ENCODE measurements at places on chromosomes 3 and 15.

DNA sequence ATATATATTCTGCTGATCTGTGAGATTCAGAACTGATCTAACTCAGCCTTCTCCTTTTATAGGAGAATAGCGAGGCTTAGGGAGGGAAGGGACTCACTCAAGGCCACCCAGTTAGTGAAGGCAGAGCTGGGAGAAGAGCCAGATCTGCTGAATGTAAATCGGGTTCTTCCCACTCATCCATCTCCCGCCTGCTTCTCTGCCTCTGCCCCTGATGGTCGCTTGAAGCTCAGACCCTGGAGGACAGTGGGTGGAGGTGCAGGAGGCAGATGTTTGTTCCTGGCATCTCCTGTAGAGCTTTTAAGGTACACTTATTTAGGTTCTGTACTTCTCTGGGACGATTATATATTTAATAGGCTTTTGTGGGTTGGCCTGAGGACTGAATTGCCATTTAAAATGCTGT is 4.3 kb downstream of the PDIA5 start:
- DNase-seq, result no peak

GRCh38 chr3:42638339-42638842 is 15.1 kb upstream of the ZBTB47 start:
- no peak for DNase-seq

- no peak for DNase-seq
Observed at GRCh38 chr3:42053476-42053875, 37.7 kb upstream of the TRAK1 start.

DNA sequence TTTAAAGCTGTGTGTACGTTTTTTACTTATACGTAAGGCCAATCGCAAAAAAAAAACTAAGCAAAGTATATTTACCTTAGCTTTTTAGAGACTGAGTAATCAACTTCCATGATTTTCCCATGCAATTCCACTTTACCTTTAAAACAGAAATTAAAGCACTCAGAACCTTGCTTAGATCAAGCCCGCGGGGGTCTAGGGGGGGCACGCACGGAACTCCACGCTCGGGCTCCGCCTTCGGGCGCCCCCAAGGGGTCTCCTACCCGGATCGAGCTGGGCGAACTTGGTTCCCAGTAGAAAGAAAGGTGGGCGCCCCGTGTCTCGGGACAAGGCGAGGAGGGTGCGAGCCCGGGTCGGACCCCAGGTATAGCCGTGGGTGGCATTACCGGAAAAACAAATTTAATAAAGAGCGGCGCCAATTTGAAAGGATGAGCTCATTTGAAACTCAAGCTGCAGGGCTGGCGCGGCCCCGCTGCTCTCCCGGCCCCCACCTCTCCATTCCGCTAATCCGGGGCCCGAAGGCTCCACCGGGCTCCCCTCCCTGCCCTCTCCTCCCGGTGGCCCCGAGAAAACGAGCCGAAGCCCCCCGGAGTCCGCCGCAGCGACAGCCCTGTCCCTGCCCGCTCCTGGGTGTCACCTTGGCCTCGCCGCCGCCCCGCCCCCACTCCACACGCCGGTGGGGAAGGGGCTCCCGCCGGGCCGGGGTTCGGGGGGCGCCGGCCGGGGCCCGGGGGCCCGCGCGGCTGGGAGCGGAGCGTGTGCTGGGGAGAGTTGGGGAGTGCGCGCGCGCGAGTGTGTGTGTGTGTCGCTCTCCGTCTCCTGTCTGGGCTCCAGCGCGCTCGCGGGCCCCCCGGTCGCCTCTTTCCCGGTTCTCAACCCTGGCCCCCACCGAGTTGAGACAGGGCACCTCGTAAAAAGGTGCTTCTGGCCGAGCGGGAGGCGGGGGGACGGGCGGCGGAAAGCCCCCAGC is 1.5 kb downstream of the IGF2BP2 start:
- DNase-seq, result no peak

- DNase-seq, result no peak
Observed at GRCh38 chr3:194270627-194271459, 80.3 kb downstream of the CPN2 start.

GRCh38 chr3:107431246-107432012 is 54.2 kb downstream of the CCDC54 start:
- peak; percentile 24 for DNase-seq

GRCh38 chr15:31302029-31302657 is 24.5 kb upstream of the KLF13 start:
- DNase-seq, result no peak

GRCh38 chr15:26720546-26720945 is 52.3 kb downstream of the GABRB3 start:
- no peak for DNase-seq

DNA sequence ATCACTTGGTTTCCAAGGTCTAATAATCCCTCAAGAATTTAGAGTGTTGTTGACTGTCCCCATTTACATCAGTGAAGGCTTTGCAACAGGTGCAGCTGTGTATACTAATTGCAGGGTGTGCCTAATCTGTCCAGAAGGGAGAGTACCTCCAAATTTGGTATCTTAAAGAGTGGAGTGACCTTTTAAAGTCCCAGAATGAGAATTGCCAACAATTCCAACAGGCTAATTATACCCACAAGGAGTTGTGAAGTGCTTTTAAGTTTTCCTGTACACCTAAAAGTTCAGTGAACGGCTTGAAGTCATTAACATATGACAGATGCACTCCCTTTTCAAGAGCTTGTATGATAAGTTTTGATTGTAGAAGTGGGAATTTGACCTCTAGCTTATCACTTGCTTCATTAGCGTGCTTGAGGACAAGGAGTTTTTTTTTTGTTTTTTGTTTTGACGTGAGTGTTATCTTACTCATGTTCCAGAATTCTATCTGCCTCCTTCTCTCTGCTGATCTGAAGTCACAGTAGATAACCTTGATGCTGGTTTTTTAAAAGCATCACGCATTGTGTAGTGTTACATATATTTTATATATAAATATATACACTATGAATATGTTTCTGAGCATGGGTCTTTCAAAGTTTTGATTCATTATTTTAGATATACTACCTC is 26.3 kb downstream of the CDIN1 start:
- no peak for DNase-seq

DNA sequence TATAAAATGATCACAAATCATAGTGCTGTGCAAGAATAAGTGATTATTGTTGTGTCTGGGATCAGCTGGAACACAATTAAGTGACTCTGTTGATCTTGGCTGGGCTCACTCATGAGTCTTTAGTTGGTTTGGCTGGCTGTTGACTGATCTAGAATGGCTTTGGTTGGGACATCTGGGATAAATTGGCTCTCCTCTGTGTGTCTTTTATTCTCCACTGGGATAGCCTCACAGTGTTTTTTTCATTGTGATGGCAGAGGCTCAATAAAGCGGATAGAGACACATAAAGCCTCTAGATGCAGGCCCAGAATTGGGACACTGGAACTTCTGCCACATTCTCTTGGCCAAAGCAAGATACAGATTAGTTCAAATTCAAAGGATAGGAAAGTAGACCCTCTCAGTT is 735.6 kb downstream of the PDCD6IP start:
- no peak for DNase-seq

DNA sequence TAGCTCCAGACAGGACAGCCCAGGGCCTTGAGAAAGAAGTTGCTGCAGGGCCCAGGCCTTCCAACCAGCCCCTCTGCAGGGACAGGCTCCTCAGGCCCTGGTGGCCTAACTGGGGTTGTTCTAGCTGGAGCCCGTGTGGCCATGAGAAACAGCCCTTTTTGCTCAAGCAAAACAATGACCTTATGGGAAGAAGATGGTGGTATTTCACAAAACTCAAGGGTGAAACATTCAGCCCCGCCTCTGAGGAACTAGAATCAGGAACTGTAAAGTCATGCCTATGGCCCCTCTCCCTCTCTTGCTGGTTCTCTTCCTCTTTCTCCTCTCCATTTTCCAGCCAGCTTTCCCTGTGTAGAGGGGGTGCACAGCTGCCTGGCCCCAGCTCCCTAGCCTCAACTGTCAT is 273.3 kb downstream of the RPLP1 start:
- DNase-seq, result no peak

GRCh38 chr15:97077975-97078374 is 747.5 kb downstream of the NR2F2 start:
- no peak for DNase-seq

DNA sequence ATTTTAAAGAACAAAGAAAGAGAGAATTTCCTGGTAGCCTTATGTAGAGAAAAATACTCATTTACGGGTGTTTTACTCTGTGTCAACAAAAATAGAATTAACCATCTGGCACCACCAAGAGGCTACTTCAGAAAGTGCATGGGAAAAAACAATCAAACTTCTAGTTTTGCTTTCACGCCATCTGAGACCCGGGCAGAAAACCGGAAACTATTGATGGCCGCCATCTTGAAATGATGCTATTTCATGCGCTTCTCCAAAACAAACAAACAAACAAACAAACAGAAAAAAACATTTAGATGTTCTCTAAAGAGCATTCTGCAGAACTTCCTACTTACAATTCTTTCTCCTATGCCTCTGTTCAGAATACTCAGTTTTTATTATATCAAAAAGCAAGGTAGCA is 49.4 kb upstream of the SYNPR start:
- DNase-seq, result no peak

- no peak for DNase-seq
Observed at GRCh38 chr3:122097141-122097540, 42.0 kb downstream of the CD86 start.

DNA sequence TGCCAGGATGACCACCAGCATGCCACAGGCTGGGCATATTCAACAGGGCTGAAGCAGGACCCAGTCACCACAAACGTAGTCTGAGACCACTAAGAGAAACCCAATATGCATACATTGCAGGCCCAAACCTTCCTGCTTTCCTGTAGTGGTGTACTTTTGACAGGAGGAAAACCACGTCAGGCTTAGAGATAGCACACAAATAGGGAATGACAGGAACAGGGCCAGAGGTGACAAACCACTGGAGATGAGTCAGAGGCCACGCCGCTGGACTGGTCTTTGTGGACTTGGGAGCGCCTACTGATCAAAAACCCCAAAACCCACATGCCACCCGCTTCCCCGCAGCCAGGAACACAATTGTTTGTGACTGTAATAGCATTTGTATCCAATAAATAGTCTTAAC is 3.6 kb upstream of the EFCAB12 start:
- no peak for DNase-seq

DNA sequence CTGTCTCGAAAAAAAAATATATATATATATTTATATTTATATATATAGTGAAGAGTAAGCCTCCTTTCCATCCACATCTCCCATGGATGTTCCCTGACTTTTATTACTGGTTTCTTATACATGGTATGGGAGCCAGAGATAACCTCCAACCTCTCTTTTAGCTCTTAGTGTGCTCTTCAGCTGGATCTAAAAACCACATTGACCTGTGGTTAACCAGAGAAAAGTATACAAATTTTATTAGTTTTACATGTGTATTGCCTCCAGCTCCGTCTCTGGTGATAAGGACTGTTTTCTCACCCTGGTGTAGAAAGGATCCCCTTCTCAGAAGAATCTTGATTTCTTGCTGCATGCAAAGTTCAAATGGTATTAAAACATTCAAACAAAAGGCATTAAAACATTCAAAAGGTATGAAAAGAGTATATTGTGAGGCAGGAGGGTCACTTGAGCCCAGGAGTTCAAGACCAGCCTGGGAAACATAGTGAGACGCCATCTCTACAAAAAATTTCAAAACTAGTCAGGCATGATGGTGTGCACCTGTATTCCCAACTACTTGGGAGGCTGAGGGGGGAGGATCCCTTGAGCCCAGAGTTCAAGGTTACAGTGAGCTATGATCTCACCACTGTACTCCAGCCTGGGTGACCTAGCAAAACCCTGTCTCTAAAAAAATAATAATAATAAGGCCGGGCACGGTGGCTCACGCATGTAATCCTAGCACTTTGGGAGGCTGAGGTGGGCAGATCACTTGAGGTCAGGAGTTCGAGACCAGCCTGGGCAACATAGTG is 13.5 kb upstream of the TTBK2 start:
- DNase-seq, result no peak

DNA sequence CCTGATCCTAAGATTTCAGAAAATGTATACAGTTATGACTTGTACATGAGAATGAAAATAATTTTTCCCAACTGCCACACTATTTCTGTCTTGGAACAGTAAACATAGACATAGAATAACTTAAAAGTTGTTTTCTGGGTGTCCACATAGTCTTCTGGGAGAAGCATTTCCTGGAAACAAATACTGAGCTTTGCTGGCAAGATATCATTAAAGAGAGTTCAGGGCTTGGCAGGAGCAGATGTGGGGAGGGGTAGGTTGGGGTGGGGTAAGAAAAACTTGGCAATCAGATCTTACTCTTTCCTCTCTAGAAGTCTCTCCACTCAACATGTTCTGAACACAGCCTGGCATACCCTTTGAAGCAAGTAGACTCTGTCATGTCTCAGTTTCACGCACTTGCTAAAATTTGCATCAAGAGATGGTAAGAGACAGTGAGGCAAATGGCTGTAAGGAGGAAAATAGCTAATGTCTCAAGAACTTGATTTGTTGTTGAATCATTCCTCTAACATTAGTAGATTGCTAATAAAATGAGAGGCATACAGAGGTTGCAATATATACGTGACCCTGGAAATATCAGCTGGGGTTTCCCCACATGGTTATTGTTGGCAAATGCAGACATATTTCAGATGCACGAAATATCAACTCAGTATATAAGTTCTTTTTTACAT is 27.3 kb upstream of the ABI3BP start:
- DNase-seq, result no peak

DNA sequence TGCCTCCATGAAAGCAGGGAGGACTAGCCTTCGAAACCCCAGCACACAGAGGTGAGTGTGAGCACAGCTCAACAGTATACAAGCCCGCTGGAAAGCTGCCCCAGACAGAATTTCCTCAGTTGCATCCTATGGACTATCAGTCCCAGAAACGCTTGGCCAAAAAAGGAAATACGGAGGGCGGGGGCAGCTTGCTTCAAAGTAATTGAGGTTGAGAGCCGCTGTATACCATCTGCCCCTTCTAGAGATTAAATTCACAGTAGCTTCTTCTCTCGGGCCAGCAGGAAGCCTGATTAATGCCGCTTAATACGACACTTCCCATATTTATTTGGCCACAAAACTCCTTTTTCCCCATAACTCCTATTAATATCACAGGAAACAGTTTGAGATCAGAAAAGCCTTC is 88.7 kb downstream of the LIPC start:
- DNase-seq, result no peak

GRCh38 chr3:129602309-129602708 is 4.2 kb downstream of the PLXND1 start:
- DNase-seq, result no peak

DNA sequence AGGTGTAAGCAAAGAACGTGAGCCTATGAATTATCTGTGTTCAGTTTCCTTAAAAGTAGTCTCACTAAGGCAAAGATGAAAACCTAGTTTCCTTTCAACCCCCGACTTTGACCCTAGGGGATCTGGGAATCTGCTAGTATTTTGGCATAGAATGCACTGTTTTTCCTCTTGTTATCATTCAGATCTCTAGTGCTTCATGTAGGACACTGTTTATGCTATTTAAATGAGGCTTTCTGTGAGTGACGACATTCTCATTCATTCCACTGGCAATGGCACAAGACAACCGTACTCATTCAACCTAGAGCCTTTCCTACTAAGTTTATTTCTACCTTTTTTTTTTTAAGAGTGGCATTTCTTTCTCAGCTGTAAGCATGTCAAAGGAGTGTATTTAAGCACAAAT is 67.0 kb downstream of the CHAC1 start:
- no peak for DNase-seq

- no peak for DNase-seq
Observed at GRCh38 chr15:85718271-85718971, 76.3 kb downstream of the KLHL25 start.

GRCh38 chr15:38053205-38053604 is 118.8 kb downstream of the TMCO5A start:
- DNase-seq, result no peak
